Osteoblast (primary cell): ENCODE measurements at places on chromosomes 4 and X. TPM values are rescaled to one million over a fixed set of nuclear protein-coding genes. Genes with fewer than 3 reads are reported as not detected.

TRPC5OS gene
- total RNA-seq: not detected in 2 replicates

CXCL8 gene
- total RNA-seq: 1.5 and 5.8 TPM in 2 replicates

TKTL1 gene
- total RNA-seq: not detected in 2 replicates

TGIF2LX gene
- total RNA-seq: not detected in 2 replicates

NAAA gene
- total RNA-seq: 25.6 and 27.9 TPM in 2 replicates

HHIP gene
- total RNA-seq: 0.59 and 0.72 TPM in 2 replicates

TMPRSS11B gene
- not detected in 2 replicates for total RNA-seq

MTHFD2L gene
- 10.3 and 13.0 TPM in 2 replicates for total RNA-seq

STARD8 gene
- 1.4 and 1.5 TPM in 2 replicates for total RNA-seq

CCDC149 gene
- total RNA-seq: 12.3 and 14.7 TPM in 2 replicates

TMPRSS11F gene
- total RNA-seq: not detected in 2 replicates

ARL13A gene
- not detected in 2 replicates for total RNA-seq

LRRC66 gene
- 0.36 and 0.88 TPM in 2 replicates for total RNA-seq

PCDH10 gene
- 3.8 and 5.1 TPM in 2 replicates for total RNA-seq

RNF4 gene
- 68.8 and 76.0 TPM in 2 replicates for total RNA-seq

HDX gene
- 5.1 and 5.3 TPM in 2 replicates for total RNA-seq

DCHS2 gene
- total RNA-seq: under 0.01 TPM in 2 replicates

NUP62CL gene
- total RNA-seq: not detected in 2 replicates

STBD1 gene
- 3.6 and 6.5 TPM in 2 replicates for total RNA-seq

PLP1 gene
- total RNA-seq: 0.29 and 0.36 TPM in 2 replicates

F8 gene
- total RNA-seq: 10.9 and 12.1 TPM in 2 replicates
